ENCODE measurements at places on chromosomes 6 and 20. TPM values are rescaled to one million over a fixed set of nuclear protein-coding genes. Genes with fewer than 3 reads are reported as not detected.

- DNase-seq = no peak
These were observed 24.4 kb upstream of the EDN1 start for GRCh38 chr6:12265791-12266190.

DNA sequence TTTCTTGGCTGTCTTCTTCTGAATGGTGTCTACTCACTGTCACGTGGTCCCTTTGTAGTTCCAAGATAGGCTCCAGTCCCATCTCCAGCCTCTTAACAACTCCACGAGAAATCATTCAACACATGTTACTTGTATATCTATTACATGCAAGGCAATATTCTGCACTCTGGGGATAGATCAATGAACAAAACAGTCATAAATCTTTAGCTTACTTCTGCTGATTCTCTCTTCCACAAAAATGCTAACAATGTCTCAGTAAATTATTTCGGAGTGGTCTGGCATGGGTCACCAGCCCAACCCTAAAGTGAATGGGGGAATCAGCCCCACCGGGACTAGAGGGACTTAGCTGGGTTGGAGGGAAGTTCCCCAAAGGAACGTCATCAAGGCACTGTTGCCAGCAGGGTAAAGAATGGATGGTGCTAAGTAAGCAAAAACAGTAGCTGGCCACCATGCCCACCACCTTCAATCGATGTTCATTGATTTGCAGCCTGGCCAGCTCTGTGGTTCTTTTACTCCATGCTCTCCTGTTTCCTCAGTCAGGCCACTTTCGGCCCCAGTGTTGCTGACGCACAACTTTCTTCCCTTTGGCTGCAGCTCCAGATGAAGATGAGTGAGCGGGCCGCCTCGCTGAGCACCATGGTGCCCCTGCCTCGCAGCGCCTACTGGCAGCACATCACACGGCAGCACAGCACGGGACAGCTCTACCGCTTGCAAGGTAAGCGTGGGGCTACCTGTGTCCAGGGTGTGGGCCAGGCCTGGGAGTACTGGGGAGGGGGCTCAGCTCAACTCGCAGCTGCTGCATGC, 167.7 kb downstream of the DOK5 start:
- no peak for DNase-seq

The ENPP5 gene
- not detected for total RNA-seq

The GRM4 gene
- total RNA-seq = not detected

The ADAT2 gene
- total RNA-seq = 3.1 TPM

Measured in dermis blood vessel endothelial cell (primary cell).